Stromal cell of bone marrow (primary cell): ENCODE measurements at places on chromosomes 2 and 18.

GRCh38 chr18:9557250-9557943 lies 57.0 kb downstream of the PPP4R1 start:
- DNase-seq, result peak; percentile 31

- no peak for DNase-seq
These were observed 45.5 kb upstream of the LDAH start for GRCh38 chr2:20868377-20868776.

DNA sequence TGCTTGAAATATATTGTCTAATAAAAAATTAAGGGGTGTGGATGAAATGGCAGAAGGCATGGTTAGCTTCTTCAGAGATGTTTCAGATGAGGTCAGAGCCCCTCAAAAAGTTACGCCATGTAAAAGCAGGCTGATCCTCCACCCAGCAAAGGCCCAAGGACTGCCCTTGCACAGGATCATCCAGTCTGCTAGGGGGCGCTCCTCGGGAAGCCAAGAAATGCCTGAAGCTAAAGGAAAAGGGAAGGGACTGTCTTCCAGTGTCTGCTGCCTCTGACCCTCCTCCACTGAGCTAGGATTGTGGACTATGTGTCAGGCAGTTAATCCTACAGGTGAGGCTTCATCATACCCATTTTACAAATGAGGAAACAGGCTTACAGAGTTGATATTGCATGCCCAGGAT lies 33.8 kb upstream of the TEX51 start:
- DNase-seq, result no peak

DNA sequence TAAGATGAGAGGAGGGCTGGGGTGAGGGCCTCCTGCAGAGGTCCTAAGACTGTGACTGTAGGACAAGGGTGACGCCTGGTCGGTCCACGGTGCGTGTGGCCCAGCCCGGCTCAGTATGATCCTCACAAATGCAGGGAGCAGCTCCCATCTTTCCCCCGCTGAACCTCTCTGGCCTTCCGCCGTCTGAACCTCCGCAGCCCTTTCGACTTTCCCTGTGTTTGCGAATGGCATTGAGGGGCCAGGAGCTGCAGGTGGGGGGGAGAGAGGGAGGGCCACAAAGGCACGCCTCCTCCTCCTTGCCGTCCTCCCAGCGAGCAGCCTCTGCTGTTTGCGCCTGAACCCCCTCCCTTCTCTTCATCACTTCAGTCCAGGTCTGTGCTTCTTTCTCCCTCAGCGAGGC lies 68.6 kb upstream of the PXDN start:
- no peak for DNase-seq
